ENCODE measurements at places on chromosomes 16 and 17.
A peak's percentile ranks its signal among the peaks of the same experiment; 100 is the strongest.

- no peaks in the 10 kb centered on the region for H3K27me3 ChIP-seq
- H3K4me3 ChIP-seq = peak overlapping the region; percentile 29
- peaks cover 11% of the 10 kb centered on the region for H3K36me3 ChIP-seq
- no peak for DNase-seq
- peak overlapping the region; percentile 30 for H3K27ac ChIP-seq
- H3K4me1 ChIP-seq = peaks cover 71% of the 10 kb centered on the region
These were observed 34.6 kb downstream of the PLCG2 start for GRCh38 chr16:81813648-81814047.

GRCh38 chr16:86496929-86497461, 13.3 kb upstream of the FOXF1 start:
- H3K27me3 ChIP-seq = peaks cover 93% of the 10 kb centered on the region
- no peak overlapping the region for H3K4me3 ChIP-seq
- DNase-seq = no peak
- no peaks in the 10 kb centered on the region for H3K4me1 ChIP-seq
- H3K36me3 ChIP-seq = peaks cover 2% of the 10 kb centered on the region

DNA sequence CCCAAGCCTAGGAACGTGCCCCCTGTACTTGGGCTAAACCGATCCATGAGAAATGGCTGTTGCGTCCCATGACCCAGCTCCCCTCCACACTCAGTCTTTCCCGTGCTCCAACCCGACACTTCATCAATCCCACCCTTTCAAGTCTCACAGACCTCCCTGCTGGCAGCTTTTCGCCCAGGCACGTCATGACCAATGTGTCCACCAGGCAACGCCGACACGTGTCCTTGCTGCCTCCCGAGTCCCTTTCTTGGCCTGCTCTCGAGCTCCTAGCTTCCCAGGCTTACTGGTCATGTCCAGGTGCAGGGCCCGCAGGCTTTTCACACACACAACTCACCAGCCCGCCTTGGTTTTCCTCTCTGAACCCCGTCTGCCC, 12.2 kb downstream of the MNT start:
- no peak for DNase-seq
- H3K4me1 ChIP-seq = peaks cover 34% of the 10 kb centered on the region
- H3K27me3 ChIP-seq = no peaks in the 10 kb centered on the region

DNA sequence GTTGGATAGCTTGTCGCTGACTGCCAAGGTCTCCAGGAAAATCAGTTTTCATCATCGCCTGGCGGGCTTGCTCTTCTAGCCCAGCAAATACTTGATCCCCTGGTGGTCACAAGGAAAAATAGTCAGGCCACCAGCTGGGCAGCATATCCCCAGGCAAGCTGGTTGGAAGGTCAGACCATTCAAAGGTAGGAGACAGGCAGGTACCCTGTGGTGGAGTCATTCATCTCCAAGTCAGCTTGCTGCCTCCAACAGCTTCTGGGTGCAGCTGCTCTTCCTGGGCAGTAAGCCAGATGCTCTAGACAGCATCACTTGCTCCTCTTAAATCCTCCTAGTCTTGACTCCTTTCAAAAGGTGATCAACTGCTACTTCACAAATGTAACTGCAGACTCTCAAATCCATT, 16.0 kb downstream of the ZNF821 start:
- H3K27ac ChIP-seq = no peak overlapping the region
- H3K36me3 ChIP-seq = peaks cover 13% of the 10 kb centered on the region
- no peak overlapping the region for H3K4me3 ChIP-seq
- peaks cover 25% of the 10 kb centered on the region for H3K4me1 ChIP-seq

- peak overlapping the region; percentile 96 for H3K4me3 ChIP-seq
- H3K36me3 ChIP-seq = peaks cover 24% of the 10 kb centered on the region
- H3K27me3 ChIP-seq = no peaks in the 10 kb centered on the region
- peak overlapping the region; percentile 71 for H3K27ac ChIP-seq
These were observed 3.3 kb downstream of the PGS1 start for GRCh38 chr17:78381601-78382232.

GRCh38 chr17:77459018-77459755, 318.4 kb downstream of the SEC14L1 start:
- H3K36me3 ChIP-seq = peaks cover 37% of the 10 kb centered on the region
- no peaks in the 10 kb centered on the region for H3K27me3 ChIP-seq
- peak overlapping the region; percentile 93 for H3K4me3 ChIP-seq

DNA sequence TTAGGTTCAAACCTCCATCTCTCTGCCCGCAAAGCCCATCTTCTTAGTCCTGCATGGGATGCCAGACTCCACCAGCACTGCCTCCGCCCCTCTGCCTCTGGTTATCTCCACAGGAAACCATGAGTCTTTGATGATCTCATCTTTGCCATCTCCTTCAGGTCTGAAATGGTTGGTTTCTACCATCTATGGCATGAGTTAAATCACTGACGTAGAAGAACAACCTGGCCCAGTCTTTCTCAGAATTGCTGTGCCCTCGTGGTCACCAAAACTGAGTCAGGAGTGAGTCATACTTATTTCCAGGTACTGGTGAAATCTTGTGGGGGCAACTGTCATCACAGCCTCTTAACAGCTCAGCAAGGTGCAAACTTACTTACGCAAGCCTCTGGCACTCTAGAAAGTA, 468.7 kb upstream of the C16orf82 start:
- H3K4me1 ChIP-seq = peaks cover 5% of the 10 kb centered on the region
- H3K27me3 ChIP-seq = no peaks in the 10 kb centered on the region
- no peak overlapping the region for H3K4me3 ChIP-seq
- H3K27ac ChIP-seq = peak overlapping the region; percentile 52

- peak overlapping the region; percentile 94 for H3K27ac ChIP-seq
- DNase-seq = no peak
- H3K27me3 ChIP-seq = no peaks in the 10 kb centered on the region
- H3K4me3 ChIP-seq = peak overlapping the region; percentile 99
- H3K4me1 ChIP-seq = peaks cover 62% of the 10 kb centered on the region
These were observed 1.7 kb downstream of the NLRC3 start for GRCh38 chr16:3575491-3575890.

- no peaks in the 10 kb centered on the region for H3K27me3 ChIP-seq
- H3K36me3 ChIP-seq = no peaks in the 10 kb centered on the region
- no peak overlapping the region for H3K4me3 ChIP-seq
These were observed 22.7 kb downstream of the PEMT start for GRCh38 chr17:17568772-17569195.

- no peak overlapping the region for H3K27ac ChIP-seq
- no peak overlapping the region for H3K4me3 ChIP-seq
- no peak for DNase-seq
These were observed 226.7 kb downstream of the UTP18 start for GRCh38 chr17:51486885-51487520.

All from central memory CD8-positive, alpha-beta T cell (primary cell).